ENCODE measurements at places on chromosomes 6 and 20. TPM values are rescaled to one million over a fixed set of nuclear protein-coding genes. Genes with fewer than 3 reads are reported as not detected.

MAS1L gene
- not detected for polyA plus RNA-seq

SLC29A1 gene
- 32.5 TPM for polyA plus RNA-seq

BHLHE23 gene
- not detected for polyA plus RNA-seq

IRF4 gene
- 1.1 TPM for polyA plus RNA-seq

CST1 gene
- not detected for polyA plus RNA-seq

HLA-DPA1 gene
- 105 TPM for polyA plus RNA-seq

OOEP gene
- polyA plus RNA-seq = 0.37 TPM

DNA sequence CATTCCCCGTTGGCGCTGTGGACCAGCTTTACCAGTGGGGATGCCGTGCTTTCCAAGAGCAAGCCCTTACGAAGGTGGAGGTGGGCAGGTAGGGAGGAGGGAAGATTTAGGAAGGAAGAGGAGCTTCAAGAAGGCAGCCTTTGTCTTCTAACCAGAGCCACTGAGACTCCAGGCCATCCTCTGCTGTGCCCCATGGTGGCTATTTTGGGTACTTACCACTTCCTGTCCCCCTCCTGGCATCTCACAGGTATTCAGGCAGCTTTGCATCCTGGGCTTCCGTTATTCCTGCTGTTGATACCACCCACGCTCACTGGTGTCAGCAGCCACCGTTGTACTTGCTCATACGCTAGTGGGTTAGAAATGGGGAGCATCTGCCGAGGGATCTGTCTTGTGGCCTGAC lies 22.9 kb downstream of the ERMARD start:
- DNase-seq = no peak

GRCh38 chr6:14765106-14765505 lies 480.8 kb upstream of the JARID2 start:
- no peak for DNase-seq

DNA sequence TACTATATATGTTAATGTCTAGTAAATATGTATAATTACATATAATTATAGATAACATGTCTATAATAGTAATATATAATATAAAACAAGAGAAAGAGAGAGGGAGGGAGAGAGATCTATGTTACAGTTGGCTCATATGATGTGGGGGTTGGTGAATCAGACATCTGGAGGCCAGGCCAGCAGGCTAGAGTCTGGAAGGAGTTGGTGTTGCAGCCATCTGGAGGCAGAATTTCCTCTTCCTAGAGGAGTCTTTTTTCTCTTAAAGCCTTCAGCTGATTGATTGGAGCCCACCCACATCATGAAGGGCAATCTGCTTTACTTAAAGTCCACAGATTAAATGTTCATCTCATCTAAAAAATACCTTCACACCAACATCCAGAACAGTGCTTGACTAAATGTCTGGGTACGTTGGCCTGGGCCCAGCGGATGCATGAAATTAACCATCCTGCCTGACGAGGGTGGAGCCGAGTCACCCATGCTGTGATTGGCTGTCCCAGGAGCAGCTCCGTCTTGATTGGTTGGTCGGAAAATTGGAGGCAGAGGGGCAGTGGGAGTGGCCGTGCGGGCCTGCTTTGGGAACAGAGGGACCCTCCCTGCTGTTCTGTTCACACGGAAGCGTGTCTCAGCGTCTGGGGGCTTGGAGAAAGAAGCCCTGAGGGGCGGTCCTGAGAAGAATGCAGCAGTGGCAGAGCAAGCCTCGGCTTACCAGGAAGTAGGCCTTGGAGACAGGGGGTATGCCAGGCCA lies 392.4 kb downstream of the QKI start:
- DNase-seq = no peak

GRCh38 chr6:42899871-42900270 lies 16.0 kb upstream of the PTCRA start:
- DNase-seq = peak; percentile 39

DNA sequence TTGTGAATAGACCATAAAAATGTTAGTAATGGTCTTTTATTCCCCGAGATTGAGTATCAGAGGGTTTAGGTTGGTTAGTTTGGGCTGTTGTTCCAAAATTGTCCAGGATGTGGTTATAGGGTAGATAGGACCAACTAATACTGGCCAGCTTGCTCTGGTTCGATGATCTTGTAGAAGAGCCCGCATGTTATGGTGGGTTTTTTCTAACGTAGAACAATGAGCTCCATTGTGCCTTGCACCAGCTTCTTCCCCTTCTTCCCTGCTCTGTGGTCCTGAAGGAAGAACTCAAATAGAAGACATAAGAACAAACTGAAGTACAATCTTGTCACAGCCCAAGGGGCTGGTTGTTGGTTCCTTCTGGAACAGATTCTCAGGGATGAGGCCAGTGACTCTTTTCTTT lies 70.5 kb downstream of the RREB1 start:
- no peak for DNase-seq

DNA sequence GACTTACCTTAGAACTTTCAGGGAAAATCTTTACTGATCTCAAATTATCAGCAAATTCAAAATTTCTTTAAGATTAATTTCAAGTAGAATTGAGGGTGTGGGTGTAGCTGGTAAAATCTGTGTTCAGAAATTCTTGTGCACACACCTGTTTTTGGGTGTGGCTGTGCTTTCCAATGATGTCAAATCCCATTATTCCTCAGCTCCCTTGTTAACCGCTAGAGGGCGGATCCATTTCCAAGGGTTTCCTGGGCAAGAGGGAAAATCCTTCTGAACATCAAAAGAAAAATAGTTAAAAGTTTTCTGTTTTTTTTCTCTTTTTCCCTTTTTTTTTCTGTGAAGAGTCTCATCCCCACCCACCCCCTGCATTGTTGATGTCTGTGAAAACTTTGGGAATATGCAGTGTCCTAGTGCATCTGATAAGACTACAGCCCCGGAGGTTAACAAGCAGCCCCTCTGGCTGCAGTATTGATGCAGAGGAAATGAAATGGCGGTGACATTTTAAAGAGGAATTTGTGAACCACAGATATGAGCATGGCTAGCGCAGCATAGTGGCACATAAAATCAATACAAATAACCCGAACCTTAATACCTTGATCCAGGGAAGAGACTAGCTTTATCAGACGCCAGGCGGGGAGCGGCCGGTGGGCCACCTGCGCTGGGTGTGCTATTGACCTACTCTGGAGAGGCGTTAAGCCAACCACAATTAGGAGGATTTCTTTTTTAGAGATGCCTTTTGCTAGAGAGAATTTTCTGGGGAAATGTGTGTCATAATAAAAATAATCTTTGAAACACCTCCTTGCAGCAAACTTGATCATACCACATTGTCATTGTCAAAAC lies 130.9 kb downstream of the FOXA2 start:
- peak; percentile 42 for DNase-seq

GRCh38 chr6:155078331-155078745 lies 83.2 kb downstream of the TIAM2 start:
- DNase-seq = no peak

- DNase-seq = no peak
Observed at GRCh38 chr6:83927470-83927869, 68.0 kb downstream of the CYB5R4 start.

DNA sequence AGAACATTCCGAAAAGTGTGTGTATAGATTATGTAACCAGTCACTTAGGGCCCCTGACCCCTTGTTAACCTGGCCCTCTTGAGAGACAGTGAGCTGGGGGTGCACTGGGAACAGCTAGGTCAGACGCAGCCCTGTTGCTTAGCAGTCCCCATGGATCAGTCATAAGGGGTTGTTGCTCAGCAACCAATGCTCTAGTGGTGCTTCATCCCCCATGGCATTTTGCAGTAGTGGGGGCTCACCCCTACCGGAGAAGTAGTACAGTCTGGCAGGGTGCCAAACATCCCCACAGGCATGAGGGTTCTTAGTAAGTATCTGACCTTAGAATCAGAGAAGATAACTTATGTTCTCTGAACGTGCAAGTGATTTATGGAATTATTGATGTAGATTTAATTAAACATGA lies 12.3 kb downstream of the PKIB start:
- DNase-seq = peak; percentile 25

DNA sequence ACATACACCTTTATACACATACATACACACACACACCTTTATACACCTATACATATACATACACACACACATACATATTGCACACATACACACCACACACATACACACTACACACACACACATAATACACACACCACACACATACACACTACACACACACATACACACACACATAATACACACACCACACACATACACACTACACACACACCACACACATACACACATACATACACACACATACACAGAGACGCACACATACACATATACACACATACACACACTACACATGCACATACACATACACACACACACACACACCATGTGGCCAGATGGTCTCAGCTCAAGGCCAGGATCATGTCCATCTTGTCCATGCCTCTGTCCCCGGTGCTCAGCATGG lies 25.7 kb downstream of the BPIFB1 start:
- DNase-seq = no peak

DNA sequence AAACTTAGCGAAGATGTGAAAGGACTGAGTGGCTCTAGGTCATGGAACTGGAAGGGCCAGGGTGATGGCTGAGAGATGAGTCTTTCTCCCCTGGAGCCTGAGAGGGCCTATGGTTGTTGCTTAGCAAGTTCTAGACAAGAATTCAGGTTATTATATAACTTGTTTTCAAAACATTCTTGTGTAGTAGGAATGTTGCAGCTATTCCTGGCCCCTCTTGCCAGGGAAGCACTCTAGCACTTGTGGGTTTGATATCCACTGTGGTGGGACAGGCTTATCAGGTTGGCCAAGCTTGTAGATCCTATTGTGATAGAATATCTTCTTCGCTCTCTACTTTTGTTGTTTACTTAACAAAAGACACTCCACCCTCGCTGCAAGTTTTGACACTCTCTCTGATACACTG lies 211.8 kb upstream of the CITED2 start:
- no peak for DNase-seq

DNA sequence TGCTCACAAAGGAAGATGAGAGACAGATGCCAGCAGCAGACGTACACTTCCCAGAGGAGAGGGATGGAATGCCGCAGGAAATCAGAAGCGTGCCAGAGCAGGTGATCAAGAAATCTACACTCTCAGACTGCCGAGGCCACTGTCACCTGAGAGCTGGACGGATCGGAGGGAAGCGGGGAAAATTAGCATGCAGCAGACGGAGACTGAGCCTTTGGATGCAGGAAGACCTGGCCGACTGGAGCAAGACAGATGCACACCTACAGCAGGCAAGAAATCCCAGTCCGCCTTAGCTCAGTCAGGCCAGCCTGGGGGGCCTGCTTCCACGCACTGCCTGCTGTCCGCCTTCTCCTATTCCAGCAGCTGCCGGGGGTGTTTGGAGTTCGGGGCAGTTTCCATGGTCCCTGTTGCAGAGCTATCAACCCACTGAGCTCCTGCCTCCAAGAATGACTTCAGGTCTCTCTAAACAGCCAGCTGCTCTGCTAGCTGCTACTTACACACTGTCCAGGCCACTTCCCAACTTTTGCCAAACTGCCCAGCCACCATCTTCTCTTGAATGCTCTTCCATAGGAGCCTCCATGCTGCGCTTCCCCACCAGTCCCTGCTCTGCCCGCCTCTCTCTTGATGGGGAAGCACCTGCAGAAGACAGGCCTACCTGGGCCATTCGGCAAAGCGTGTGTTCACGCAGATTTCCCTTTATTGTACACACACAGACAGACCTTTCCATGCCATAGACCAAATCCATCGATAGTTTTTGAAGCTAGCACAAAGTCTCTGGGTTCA lies 368.5 kb downstream of the ZFAND3 start:
- DNase-seq = no peak

- DNase-seq = no peak
Observed at GRCh38 chr20:41927655-41928054, 309.5 kb upstream of the CHD6 start.

DNA sequence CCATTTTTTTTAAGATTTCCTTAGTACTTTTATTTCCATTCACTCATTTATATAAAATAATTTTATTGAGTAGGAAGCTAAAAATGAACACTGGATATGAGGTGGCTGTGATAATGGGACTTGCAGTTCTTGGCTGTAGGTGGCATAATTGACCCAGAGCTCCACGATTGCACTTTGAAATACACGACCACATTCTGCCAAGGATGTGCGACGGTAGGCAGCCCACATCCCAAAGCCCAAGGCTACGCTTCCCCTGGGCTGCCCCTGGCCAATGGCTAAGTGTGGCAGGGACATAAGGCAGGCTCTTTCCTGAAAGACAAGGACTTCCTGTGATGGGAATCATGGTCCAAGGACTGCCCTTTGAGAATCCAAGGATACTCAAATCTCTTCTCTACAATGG lies 43.7 kb upstream of the ADTRP start:
- DNase-seq = no peak

DNA sequence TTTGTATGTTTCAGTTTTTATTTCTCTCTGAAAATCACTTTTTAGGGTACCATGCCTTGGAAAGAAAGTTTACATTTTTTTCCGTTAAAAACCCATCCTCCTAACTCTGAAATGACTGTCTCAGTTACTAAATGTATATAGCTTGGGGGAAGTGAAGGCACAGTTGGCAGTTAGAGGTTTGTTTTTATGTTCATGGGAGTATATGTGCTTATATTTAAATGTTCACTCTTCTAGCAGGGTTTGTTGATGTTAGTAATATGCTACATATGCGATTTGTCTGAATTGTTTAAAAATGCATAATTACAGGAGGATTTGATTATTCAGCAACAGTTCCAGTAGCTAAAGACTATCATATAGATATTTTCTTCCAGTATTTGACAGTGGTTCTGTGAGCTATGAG lies 31.1 kb downstream of the CDKAL1 start:
- no peak for DNase-seq

GRCh38 chr20:53030061-53030460 lies 57.9 kb downstream of the TSHZ2 start:
- no peak for DNase-seq

DNA sequence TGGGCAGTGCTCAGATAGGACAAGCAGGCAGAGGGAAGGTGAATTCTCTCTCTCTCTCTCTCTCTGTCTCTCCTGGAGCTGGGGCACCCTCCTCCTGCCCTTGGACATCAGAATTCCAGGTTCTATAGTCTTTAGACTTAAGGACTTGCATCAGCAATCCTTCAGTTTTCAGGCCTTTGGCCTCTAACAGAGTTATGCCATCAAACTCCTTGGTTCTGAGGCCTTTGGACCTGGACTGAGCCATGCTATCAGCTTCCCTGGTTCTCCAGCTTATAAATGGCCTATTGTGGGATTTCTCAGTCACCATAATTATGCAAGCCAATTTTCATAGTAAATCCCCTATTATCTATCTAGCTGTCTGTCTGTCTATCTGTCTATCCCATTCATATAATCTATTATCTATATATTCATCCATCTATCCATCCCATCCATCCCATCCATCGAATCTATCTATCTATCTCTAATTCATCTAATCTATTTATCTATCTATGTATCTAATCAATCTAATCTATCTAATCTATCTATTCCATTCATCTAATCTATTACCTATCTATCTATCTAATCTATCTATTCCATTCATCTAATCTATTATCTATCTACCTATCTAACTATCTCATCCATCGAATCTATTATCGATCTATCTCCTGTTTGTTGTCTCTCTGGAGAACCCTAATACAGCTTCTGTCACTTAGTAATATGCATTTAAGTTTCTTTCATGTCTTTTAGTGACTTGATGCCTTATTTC lies 48.2 kb upstream of the HIVEP1 start:
- no peak for DNase-seq

GRCh38 chr6:112502351-112503090 lies 155.4 kb downstream of the RFPL4B start:
- DNase-seq = peak; percentile 68
